ENCODE measurements at places on chromosomes 1 and 21.

GRCh38 chr1:179217943-179218507, 11.5 kb downstream of the ABL2 start:
- no peak overlapping the region for H3K4me3 ChIP-seq
- H3K36me3 ChIP-seq, result peaks cover 6% of the 10 kb centered on the region
- no peaks in the 10 kb centered on the region for H3K27me3 ChIP-seq
- H3K27ac ChIP-seq, result no peak overlapping the region

GRCh38 chr1:36481091-36481490, 1.6 kb downstream of the CSF3R start:
- peaks cover 12% of the 10 kb centered on the region for H3K4me1 ChIP-seq
- DNase-seq, result no peak
- H3K4me3 ChIP-seq, result no peak overlapping the region
- H3K27me3 ChIP-seq, result no peaks in the 10 kb centered on the region
- H3K27ac ChIP-seq, result no peak overlapping the region
- H3K36me3 ChIP-seq, result no peaks in the 10 kb centered on the region

DNA sequence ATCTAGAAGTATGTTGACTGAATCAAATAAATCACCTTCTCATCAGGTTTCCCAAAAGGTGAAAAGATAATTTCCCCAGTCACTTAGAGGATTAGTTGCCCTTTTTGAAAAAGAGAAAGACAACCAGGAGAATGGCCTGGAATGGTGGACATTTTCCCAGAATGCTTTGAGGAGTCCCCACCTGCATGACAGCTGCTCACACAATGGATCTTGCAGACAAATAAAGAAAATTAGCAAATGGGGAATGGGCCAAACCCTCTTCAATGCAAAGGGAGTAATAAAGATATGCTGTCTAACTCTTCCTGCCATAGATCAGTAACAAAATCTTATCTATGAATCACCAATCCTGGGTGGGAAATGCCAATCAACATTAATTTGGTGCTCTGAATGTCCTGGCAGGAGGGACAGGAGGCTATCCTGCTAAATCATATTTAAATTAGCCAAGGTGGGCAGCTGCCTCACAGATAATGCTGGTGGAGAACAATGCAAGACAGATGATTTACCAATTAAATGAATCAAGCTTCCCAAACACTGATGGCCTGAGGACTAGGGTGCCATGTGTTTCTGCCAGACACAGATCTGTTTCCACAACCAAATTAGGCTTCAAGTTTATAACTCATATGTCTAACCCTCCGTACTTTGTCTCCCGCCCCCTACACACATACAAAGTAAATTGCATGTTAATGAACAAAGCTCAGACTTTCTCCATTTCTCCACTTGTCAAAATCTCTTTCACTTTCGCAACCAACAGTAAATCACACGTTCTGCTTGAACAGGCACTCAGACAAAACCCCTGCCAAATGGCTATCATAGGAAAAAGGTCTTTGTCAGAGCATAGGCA, 488.0 kb upstream of the PLXNA2 start:
- peaks cover 10% of the 10 kb centered on the region for H3K27me3 ChIP-seq
- H3K27ac ChIP-seq, result no peak overlapping the region
- H3K4me1 ChIP-seq, result peaks cover 4% of the 10 kb centered on the region
- DNase-seq, result no peak

GRCh38 chr1:229127301-229127700, 143.6 kb upstream of the RAB4A start:
- H3K4me3 ChIP-seq, result no peak overlapping the region
- H3K4me1 ChIP-seq, result peaks cover 47% of the 10 kb centered on the region
- H3K27ac ChIP-seq, result no peak overlapping the region
- H3K27me3 ChIP-seq, result no peaks in the 10 kb centered on the region
